ENCODE measurements at places on chromosomes 13 and 19.

DNA sequence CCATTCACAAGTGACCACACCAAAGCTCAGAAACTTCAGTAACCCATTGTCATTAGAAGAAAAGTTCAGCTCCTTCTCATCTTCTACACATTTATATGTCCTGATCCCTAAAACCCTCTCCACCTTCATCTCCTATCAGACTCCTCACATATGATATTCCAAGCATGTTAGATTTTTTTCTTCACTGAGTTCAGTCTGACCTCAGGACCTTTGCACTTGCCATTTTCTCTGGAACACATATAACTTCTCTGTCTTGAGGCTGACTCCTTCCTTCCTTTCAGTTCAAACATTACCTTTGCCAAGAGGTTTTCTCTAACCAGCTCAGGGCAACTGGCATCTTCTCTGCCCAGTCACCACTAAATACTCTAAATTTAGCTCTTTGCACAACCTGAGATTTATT, 54.1 kb downstream of the C13orf42 start:
- no peak for DNase-seq

DNA sequence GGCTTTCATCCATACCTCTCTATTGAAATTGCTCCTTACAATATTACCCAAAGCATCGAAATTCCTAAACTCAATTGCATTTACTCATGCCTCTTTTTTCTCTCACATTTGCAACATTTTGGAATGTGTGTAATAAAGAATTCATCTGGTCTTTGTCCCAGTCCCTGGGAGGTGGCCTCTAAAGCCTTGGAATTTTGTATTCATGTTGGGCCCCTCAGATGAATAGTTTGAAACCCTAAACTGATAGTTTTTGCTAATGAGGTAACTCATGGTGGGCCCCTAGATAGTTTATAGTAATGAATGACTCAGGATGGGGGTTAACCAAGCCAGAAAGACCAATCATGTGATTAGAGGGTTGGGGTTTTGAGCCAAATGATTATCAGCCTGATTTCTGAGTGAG, 490.4 kb downstream of the DIAPH3 start:
- DNase-seq, result no peak

DNA sequence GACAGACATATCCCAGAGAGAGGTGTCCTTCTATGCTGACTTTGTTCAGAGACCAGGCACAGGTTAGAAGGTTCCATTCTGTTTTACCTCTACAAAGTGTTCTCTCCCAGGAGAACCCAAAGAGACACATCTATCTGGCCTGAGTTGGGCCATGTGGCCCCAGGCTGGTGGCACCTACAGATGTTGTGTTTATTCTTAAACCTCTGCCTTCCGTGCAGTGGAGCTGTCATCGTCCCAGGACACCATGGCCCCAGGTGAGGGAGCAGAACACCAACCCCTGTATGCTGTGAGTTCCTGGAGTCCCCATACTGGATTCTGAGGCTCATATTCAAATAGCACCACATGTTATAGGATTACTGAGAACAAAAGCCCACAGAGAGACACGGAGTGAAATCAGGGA, 3.9 kb downstream of the KIR3DL3 start:
- no peak for DNase-seq

GRCh38 chr13:39486758-39487157, 116.2 kb downstream of the LHFPL6 start:
- DNase-seq, result no peak

DNA sequence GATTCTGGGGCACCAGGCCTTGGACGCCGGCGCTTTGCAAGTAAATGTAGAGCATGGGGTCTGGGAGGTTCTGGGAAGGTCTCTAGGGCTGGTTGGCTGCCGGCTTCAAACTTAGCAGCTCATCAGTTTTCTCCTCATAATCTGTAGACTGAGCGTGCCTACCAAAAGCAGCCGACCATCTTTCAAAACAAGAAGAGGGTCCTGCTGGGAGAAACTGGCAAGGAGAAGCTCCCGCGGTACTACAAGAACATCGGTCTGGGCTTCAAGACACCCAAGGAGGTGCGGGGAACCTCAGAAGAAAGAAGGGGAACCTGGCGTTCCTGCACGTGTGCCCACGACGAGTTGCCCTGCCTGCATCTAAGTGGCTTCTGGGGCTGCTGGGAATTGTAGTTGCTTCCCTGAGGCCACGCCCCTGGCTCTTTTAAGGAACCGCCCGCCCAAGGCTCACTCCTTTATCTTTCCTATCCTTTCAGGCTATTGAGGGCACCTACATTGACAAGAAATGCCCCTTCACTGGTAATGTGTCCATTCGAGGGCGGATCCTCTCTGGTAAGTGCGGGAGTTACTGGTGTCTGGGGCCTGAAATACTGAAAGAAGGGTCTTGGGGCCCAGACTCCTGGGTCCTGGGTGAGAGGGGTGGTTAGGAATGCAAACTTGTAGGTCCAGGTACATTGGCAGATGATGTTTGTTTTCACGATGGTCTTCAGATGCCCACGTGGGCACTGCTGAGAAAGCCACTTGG, 984 bp downstream of the RPS11 start:
- DNase-seq, result peak; percentile 65

- DNase-seq, result no peak
Measured at GRCh38 chr19:31529121-31529520, 179.9 kb upstream of the TSHZ3 start.

GRCh38 chr19:6402837-6403608, 10.1 kb upstream of the GTF2F1 start:
- peak; percentile 75 for DNase-seq

- DNase-seq, result peak; percentile 86
Measured at GRCh38 chr19:47232422-47233211, 1.6 kb upstream of the BBC3 start.

DNA sequence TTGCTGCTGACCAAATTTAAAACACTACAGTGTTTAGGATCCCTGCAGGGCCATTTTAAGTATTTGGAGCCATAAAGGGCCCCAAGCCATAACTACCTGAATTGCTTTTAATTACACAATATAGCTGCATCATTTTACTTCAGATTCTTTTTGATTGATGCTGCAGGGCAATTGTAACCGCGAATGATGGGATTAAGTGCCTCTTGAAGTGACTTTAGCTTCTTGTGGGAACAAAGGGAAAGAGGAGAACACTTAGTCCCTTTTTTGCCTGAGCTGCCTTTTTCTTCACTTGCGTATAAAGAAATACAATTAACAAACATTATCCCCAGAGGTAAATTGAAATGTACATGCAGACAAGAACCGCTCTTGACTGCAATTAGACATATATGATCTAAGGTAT, 228.5 kb downstream of the ZIC5 start:
- DNase-seq, result no peak

- DNase-seq, result no peak
Measured at GRCh38 chr19:45960595-45961235, 12.9 kb downstream of the NOVA2 start.

GRCh38 chr13:30039511-30039911, 189.1 kb upstream of the UBL3 start:
- DNase-seq, result no peak

GRCh38 chr13:24035411-24035810, 125.1 kb upstream of the SPATA13 start:
- DNase-seq, result no peak

- DNase-seq, result no peak
Measured at GRCh38 chr13:54859827-54860226, 1831.2 kb downstream of the OLFM4 start.

DNA sequence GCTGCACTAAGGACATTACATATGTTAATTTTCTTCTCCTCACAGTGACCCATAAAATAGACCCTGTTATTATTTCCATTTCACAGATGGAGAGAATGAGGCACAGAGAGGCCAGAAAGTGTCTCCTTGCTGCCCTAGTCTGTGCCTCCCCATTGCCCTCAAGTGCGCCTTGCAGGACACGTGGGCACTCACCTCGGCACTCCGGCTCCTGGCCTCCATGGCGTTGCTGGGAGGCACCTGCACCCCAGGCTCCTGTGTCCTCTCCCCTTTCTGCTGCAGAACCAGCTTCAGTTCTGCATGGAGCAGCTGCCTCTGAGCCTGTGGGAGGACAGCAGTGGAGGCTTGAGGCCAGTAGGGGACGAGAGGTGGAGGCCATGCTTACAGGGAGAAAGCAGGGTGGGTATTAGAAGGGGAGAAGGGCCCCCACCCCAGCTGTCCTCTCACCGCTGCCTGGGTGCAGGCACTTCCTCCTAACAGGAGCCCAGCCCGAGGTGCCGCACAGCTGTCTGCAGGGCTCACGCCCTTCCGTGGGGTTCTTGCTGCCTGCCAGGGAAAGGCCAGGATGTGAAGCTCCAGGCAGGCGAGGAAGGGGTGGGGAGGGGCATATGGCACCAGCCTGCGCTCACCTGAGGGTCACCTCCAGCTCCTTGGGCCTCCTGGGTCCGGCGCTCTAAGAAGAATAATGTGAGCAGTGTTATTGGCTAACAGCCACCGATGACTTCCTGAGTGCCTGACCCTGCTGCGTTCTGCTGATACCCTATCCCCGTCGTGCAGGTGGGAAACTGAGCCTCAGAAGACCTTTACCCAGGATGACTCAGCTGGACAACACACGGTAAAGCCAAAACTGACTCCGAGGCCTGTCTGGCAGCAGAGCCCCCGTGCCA, 5.2 kb downstream of the PRX start:
- DNase-seq, result no peak

DNA sequence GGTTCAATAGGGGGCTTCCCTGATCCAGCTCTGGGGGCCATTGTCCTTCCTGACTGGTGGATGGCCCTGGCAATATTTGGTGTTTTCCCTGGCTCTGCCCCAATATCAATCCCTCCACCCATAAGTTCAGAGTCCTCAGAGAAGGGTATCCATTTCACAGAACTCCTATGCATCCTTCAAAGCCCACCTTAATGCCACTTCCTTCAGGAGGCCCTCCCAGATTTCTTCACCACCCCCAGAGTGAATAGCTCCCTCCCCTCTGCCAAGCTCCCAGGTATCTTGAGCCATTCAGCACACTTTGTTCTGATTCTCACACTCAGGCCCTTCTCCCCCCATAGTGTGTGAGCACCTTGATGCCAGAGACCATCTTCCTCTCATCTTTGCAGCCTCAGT, 5.8 kb downstream of the PPP1R14A start:
- no peak for DNase-seq

GRCh38 chr13:30581582-30581981, 36.1 kb upstream of the USPL1 start:
- peak; percentile 37 for DNase-seq

GRCh38 chr19:56191115-56191514, 6.5 kb downstream of the ZSCAN5B start:
- DNase-seq, result no peak

- peak; percentile 83 for DNase-seq
Measured at GRCh38 chr13:32246468-32246867, 68.7 kb downstream of the ZAR1L start.

Data from fibroblast of mammary gland (primary cell).